Activated T-cell treated with anti-CD3 and anti-CD28 coated beads, Interleukin-2, amount 50 U/mL, for 1 hour (primary cell): ENCODE measurements at places on chromosomes 4 and X.

DNA sequence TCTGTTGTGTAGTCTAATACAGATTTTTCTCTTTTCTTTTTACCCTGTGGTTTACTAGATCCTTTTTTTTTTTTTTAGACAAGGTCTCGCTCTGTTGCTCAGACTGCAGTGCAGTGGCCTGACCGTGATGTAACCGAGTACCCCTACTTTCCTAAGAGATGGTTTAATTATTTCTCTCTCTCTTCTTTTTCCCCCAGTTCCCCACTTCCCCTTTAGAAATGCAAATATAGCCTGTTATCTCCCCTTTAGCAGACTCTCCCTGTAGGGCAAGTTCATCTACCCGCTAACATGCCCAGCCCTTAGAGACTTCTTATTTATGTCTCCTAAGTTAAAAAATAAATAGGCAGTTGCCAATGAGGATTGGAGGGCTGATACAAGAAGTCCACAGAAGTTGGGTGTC, 4.5 kb downstream of the SNX25 start:
- no peak for DNase-seq

DNA sequence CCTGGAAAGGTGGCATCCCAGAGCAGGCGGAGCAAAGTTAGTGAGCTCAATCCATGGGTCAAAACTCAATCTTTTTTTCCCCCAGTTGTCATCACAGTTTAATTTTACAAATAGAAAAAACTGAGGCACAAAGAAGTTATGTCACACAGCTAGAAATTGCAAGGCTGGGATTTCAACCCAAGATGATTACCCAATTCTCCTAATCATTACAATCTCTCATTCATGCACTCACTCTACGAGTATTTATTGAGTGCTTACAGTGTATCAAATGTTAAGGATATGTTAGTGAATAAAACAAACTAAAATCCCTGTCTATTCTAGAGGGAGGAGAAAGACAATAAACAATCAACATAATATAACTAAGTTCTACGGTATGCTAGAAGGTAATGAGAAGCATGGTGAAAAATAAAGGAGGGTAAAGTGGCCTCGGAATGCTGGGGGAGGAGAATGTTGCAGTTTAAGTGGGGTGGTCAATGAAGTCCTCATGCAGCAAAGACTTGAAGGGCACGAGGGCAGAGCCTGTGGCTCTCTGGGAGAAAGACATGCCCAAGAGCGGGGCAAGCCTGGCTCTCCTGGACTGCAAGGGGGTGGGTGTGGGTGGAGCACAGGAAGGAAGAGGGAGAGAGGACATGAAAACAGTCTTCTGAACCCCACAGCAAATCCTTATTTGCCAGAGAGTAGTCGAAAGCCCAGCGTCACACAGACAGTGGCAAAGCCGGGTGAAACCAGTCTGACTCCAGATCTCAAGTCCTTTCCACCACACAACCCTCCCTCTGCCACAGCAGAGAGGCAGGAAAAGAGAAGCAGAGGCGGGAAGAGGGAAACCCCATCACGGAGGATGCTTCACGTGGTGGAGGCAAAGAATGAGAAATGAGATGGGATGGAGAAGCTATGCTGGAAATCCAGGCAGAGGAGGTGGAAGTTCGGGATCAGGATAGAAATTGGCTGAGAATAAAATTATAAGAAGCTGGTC, 48.3 kb downstream of the RAB33B start:
- DNase-seq, result no peak

DNA sequence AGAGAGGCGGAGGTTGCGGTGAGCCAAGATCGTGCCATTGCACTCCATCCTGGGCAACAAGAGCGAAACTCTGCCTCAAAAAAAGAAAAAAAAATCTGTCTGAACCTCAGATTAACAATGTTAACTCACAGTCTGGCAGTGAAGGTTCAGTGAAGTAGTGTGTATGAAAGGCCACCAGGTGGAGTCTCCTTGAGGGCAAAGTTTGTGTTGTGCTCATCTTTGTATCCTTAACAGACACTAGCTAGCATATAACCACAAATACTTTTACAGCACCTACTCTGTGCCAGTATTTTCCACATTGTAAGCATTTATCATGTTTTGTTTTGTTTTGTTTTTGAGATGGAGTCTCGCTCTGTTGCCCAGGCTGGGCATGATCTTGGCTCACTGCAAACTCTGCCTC, 46.0 kb upstream of the MGST2 start:
- no peak for DNase-seq

GRCh38 chrX:9503261-9503660, 38.4 kb downstream of the TBL1X start:
- DNase-seq, result no peak

- no peak for DNase-seq
These were observed 104.7 kb downstream of the AMMECR1 start for GRCh38 chrX:110213183-110213582.

DNA sequence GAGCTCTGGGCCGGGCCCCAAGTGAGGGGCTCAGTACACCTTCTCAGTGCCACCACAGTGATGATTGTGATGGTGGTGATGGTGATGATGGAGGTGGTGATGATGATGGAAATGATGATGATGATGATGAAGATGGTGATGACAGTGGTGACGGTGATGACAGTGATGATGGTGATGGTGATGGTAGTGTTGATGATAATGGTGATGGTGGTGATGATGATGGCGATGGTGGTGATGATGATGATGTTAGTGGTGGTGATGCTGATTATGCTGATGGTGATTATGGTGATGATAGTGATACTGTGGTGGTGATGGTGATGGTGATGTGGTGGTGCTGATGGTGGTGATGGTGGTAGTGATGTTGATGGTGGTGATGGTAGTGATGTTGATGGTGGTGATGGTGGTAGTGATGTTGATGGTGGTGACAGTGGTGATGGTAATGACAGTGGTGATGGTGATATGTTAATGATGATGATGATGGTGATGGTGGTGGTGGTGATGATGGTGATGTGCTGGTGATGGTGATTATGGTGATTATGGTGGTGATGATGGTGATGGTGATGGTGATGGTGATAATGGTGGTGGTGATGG, 29.9 kb downstream of the HMX1 start:
- no peak for DNase-seq
